ENCODE measurements at places on chromosomes 7 and 10. TPM values are rescaled to one million over a fixed set of nuclear protein-coding genes. Genes with fewer than 3 reads are reported as not detected.

GRCh38 chr10:4596951-4597350 lies 229.1 kb upstream of the AKR1E2 start:
- DNase-seq: no peak

DNA sequence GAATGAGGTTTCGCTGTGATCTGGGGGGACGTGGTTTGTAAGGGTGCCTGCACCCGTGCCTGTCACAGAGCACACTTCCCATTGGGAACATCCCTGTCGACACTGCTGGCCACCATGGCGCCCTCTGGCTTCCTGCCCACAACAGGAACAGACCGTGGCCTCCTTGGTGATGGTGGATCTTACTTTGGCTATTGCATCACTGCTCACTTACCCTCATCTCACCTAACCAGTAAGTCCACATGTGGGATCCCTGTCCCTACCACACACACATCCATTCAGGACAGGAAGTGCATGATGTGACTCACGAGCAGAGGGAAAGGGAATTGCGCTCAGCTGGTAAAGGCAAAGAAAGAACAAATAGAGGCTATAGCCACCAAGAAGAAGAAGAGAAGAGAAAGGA lies 26.2 kb upstream of the SEC61G start:
- DNase-seq: no peak

DNA sequence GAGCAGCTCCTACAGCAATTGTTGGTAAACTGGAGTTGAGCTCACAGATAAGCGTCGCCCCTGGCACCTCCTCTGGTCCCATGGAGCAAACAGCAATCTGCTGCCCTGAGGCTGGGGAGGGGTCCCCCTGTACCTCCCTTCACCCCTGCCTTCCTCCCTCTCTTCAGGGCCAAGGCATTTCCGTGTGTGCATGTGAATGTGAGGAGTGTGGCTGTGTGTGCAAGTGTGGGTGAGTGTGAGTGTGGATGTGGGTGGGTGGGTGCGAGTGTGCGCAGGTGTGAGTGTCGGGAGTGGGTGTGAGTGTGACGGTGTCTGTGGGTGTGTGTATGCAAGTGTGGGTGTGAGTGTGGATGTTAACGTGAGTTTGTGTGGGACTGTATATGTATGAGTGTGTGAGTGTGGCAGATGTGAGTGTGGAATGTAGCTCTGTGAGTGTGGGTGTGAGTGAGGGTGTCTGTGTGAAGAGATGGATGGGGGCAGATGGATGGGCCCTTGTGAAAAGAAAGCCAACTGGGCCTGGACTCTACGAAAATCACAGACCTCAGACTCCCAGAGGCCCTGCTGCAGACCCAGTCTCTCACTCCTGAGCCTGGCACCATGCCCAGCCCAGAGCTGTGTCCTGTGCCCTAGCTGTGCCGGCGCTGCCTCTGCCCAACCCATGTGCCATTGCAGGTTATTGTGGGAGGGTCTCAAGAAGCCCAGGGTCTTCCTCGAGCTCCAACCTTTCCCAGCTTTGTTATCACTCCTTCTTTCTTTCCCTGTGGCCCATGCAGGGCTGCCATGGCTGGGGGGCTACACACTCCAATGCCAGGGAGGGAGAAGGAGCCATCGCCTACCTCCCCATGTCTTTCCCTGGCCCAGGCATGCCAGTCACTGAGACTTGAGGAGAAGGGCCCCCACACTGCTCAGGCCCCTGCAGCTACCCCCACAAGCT lies 73.9 kb downstream of the GRID1 start:
- no peak for DNase-seq

- DNase-seq: no peak
These were observed 303.3 kb downstream of the DNAJB6 start for GRCh38 chr7:157640144-157640543.

DNA sequence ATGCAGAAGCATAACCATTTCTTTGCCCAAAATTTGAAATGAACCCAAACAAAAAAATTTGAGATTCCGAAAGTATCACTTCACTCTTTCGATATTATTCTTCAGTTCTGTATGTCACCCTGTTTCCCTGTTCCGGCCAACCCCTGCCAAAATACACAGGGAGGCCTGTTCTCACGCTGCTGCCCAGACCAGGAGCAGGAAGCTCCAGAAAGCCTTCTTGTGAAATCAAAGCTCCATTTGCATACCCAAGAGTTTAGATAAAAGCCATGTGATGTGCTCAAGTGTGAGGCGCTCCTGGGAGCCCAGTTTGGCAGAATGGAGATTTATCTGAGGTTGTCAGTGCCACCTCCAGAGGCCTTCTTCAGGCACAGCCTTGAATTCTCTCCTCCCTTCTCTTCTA lies 236.2 kb downstream of the FGFR2 start:
- no peak for DNase-seq

- no peak for DNase-seq
These were observed 43.2 kb downstream of the WDFY4 start for GRCh38 chr10:48727866-48728265.

The DHTKD1 gene
- 56.1 TPM for total RNA-seq

Data from neural crest cell (in vitro differentiated cells).